ENCODE measurements at places on chromosomes 13 and 19.

GRCh38 chr19:35776102-35776788 lies 881 bp downstream of the ARHGAP33 start:
- DNase-seq, result no peak

DNA sequence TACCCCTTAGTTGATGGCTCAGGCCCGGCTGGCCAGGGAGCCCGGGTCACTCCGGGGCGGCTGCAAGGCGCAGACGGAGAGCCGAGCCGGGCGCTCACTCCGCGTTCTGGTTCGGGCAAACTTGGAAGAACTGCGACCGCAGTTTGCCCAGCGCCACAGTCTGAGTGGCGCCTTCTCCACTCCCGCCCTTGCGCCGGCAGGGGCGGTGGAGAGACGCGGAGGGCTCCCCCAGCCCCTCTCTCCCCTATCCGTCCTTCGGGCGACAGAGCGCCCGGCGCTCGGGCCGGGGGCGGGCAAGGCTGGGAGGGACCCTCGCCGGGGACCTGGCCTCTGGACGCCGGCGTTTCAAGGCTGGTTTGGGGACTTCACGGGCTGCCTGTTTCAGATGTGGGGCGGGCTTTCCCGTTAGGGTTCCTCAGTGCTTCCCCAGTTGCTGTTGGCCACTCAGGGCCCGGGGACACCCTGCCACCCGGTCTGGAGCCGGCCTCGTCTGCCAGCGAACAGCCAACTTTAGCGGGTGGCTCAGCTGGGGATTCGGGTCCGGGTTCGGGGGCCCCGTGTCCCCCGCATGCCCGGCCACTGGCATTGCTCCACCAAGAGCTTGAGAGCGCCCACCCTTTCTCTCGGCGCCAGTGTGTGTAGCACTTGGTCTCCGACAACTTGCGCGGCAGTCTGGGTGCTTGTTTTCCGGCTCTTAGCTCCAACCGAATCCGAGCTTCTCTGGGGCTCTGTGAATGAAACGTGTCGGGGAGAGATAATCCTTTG lies 1.5 kb downstream of the GPC6 start:
- DNase-seq, result peak; percentile 54

DNA sequence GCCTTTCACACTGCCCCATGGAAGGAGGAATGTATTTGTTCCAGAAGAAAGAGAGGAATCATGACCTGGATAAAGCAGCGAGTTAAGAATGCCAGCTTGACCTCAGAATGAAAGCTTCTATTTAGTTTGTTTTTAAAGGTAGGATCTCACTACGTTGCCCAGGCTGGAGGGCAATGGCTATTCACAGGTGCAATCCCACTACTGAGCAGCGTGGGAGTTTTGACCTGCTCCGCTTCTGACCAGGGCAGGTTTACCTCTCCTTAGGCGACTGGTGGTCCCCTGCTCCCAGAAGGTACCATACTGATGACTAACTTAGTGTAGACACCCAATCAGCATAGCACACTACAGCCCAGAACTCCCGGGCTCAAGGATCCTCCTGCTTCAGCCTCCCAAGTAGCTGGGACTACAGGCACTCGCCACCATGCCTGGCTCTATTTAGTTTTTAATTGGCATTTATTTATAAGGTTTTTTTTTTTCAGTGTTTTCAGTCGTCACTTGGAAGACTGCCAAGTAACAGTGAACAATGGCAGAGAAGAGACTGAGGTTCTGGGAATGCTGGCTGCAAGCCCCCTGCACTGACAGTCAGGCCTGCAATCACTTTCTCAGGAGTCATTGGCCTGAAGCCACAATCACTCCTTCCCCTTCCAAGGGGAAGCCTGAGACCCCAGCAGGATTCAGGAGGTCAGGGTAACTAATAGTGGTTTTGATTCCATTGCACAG lies 73.1 kb downstream of the EPS15L1 start:
- DNase-seq, result no peak

GRCh38 chr13:80164462-80164861 lies 176.5 kb downstream of the SPRY2 start:
- no peak for DNase-seq

DNA sequence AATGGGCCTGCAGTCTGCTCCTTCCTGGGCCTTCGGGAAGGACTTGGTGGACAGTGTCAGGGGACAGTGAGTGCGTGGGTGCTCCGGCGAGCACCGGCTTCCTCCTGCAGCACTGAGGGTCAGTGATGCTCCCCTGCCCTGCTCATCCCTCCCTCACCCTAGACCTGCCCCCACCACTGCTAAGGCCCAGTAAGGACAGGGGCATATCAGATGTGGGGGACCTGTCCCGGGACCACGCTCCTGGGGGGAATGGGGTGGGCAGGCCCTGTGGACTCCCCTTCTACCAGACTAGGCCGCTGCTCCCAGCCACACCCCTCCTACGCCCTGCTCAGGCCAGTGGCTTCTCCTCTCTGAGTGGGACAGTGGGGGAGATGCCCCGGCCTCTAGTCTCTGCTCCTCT lies 3.2 kb downstream of the MICOS13 start:
- DNase-seq, result no peak
